ENCODE measurements at places on chromosomes 3 and 15. TPM values are rescaled to one million over a fixed set of nuclear protein-coding genes. Genes with fewer than 3 reads are reported as not detected.

DNA sequence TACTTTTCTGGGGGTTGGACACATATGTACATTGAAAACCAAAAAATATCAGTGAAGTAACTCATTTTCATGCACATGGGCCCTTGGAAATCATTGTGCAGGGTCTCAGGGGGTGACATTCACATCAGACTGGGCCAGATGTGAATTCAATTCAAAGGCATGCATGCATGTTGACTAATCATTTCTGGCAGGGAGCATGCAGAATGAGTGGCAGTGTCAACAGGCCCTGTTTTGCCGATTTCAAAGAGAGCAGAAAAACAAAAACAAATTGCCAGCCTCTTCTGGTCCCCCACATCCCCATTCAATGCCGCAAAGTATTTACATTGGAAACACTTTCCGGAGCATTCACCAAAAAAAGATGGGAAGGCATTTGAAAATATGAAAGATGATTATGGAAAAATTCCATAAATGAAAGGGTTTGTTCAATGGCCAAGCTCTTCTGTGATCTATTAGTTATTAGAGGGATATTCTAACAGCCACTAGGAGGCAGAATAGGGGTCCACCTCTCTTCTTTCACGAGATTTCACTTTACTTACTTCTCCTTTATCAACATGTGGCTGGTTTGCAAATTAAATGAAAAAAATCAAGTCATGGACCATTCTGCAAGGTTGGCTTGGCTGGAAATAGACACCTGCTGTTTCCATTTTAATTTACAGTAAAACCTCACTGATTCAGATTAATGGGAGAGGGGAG lies 119.9 kb upstream of the FEZF2 start:
- no peak for DNase-seq

DNA sequence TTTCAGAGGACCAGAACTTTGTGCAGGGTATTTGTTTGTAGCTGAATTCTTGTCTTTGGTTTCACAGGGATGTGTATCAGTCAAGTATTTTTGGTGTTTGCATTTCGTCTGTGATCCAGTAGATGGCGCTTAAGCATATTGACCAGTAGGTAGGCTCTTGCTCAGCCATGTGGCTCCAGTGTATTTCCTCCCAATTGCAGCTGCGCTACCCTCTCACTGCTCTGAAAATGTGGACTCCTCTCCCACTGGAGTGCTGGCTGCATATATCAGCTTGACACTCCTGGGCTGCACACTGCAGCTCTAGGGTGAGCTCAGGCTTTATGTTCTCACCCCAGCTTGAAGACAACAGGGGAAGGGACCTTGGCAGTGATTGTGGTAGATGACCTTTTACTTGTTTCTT lies 1264.3 kb upstream of the ALCAM start:
- no peak for DNase-seq

The ZNF35 gene
- 2.6 TPM for total RNA-seq

GRCh38 chr3:145557405-145557804 lies 603.6 kb downstream of the PLOD2 start:
- no peak for DNase-seq

DNA sequence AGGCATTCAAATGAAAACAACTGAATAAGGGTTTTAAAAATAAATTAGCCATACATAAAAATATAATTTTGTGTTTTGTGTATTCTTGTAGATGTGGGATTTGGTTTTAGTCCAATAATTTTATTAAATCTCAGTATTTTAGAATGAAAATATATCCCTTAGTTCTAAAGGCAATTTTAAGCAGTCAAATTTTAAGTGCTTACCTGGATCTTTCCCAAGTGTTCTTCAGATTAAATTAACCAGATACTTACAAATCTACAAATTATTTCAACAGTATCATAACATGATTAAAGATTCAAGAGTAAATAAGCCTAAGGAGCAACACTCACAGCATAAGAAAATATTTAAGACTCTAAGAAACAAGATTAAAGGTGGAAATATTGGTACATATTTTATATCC lies 275.0 kb upstream of the RBMS3 start:
- no peak for DNase-seq

DNA sequence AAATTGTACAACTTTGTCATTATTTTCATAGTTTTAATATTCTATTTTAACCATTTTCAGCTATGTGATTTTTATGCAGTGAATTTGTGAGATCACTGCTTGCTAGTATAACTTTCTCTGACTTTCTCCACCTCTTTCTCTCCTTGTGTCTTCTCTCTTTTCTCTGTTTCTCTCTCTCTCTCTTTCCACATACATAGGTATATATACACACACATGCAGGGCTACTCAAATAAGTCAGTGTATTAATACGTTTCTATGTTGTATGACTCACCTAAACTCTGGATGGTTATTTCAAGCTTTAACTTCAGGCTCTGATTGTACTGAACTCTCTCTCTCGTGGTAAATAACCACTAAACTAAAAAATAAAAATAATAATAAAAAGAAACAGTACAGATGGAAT lies 1389.3 kb upstream of the ALCAM start:
- no peak for DNase-seq

GRCh38 chr15:60448668-60449360 lies 30.1 kb downstream of the ICE2 start:
- DNase-seq = no peak

The CSTA gene
- total RNA-seq = 2.1 TPM

The ZSCAN2 gene
- 11.4 TPM for total RNA-seq

The MYZAP gene
- total RNA-seq = 6.7 TPM

DNA sequence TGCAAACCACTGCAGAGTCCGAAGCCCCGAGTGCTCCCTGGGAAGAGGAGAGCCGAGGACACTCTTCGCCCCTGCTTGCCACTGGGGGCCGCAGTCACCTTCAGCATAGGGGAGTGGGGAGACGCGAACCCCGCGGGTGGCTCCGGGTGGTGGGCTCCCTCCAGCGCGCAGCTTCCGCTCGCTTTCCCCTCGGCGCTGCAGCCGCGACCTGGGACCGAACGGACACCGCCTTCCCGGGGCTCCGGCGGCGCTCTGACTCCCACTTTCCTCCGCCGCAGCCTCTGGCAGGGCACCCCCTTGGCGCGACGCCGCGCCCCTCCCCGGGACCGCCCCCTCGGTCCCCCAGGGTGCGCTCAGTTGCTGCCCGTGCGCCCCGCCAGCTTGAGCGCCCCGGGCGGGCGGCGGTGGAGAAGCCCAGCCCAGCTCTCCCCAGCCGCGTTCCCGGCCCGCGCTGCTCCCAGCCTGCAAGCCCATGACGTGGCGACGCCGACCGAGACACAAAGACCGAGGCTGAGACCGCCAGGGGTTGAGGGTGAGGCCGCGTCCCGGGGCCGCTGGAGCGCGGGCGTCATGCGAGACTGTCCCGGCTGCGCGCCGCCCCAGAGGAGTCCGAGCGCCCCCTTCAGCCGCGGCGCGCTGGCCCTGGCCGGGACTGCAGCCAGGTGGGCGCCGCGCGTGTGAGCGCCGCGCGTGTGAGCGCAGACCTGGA lies at the start of gene MINAR1:
TSS of gene MINAR1 (plus strand) at position 701 of the 709 bp plus-strand sequence. CDS start 23,812 bp downstream, outside the sequence.
- DNase-seq = peak; percentile 61

DNA sequence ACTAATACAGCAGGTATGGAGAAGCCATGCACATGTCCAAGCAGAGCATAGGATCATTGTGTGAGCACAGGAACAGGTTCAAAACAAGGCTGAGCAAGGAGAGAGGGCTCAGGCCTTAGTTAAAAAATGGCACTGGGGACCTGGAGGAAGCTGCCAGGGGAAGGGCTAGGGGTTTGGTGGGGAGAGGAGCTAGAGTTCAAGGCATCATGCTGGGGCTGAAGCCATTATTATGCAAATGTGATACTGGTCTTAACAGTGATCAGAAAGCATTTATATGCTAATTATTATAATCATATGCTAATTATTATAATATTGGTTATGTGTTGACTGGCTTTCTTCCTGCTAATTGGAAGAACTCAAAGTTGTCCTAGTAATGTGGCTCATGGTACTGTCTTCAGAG lies 546.0 kb upstream of the CFAP20DC start:
- no peak for DNase-seq

- no peak for DNase-seq
Measured at GRCh38 chr15:38354315-38354929, 99.5 kb upstream of the FAM98B start.

DNA sequence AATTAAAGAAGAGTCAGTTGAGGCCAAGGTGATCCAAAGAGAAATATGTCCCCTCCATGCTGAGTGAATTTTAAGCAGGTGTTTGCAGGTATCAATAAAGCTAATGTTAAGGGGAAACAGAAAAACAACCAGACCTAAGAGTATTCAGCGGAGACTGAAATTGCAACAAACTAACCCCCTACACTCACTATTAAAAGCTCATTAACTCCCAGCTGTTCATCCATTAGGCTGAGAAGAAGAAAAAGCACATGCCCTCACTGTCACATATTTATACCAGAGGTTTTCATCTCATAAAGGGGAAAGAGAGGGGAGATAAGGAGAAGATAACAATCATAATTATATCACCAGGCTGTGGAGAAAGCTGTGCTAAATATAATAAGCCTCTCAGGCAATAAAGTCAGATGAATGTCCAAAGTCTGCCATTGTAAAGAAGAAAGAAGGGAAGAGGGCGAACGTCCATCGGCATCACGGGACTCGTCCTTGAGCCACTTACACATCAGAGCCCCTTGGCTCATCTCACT lies 145.2 kb downstream of the TAFA4 start:
- no peak for DNase-seq

The ANKRD34C gene
- not detected for total RNA-seq

GRCh38 chr3:32841341-32841740 lies 23.5 kb downstream of the TRIM71 start:
- no peak for DNase-seq

DNA sequence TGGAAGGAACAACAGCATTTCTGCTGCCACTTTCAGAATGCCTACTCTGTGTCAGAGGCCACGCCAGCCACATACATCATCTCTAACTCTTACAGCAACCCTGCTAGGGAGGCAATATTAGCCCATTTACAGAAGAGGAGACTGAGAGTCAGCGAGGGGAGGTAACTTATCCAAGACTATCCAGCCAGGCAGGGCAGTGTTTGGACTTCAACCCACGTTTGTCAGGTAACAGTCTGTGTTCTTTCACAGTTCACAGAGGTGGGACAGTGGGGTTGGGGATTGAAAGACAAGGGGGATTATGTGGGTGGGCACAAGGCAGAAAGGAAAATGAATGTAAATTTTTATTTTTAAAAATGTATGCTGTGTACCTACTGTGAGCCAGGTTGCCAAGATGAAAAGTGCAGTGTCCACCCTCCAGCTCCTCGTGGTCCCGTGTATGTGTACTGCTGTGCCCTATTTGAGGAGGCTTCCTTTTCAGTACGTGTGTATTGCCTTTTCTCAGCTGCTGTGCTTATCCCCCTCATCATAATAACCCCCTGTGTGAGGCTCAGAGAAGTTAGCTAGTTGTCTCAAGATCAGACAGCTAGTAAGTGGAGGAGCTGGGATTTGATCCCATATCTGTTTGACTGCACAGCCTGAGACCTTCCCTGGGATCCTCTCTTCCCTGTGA lies 16.5 kb upstream of the ATP2B2 start:
- no peak for DNase-seq

The ADGRG7 gene
- total RNA-seq = not detected

DNA sequence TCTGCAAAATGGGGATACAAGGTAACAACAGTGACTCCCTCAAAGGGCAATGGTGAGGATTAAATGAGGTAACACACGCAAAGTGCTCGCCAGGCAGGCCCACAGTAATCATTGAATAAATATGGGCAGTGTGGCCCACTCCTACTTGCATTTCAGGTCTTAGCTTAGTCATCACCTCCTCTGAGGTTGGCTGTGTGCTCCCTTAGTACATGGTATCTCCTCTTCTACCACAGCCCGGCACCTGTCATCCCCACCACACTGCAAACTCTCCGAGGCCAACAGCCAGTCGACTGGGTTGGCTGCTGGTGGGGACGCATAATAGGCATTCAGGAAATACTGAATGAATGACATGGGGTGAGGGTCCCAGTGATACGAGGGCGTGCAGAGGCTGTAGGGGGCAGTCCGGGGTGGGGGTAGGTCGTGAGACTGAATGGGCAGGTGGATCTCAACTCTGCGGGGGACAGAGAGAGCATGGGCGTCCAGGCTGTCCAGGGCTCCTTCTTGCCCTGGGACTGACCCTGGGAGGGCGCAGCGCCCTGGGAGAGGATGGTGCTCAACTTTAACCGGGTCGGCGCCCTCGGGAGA lies 375 bp upstream of the MYZAP start:
- no peak for DNase-seq

GRCh38 chr15:63818629-63819028 lies 15.1 kb downstream of the HERC1 start:
- DNase-seq = no peak

The ABHD17C gene
- total RNA-seq = 5.9 TPM

DNA sequence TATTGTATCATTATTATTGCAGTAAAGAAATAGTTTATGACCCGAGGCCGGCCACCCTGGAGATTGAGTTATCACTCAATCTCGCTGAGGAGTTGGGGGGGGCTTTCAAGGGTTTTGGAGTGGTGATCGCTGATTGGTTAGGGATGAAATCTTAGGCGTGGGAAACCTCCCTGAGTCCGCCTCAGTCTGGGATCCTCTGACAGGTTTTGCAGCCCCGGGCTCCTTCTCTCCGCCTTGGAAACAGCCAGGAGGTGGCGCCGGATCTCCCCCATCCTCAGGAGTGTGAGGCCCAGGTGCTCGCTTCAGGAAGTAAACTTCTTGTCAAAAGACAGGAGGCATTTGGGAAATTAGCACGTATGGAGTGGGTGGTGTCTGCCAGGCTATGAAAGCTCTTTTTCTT lies 41.1 kb upstream of the SEC61A1 start:
- DNase-seq = peak; percentile 67

DNA sequence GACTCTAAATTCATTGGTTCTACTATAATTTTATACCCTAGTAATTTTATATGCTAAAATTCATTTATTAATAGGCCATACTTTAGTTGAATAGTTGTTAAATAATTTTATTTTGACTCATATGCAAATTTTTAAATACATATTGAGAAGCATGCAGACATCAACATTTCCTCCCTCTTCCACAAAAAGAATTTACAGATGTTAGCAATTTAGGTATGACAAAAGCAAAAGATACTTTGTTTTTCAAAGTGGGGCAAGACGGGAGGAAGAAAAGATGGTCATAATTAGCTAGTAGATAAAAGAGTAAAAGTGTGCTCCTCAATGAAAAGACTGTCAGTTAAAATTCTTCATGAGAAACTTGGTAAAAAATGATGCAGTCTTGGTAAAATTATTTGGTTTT lies 148.9 kb upstream of the TSPAN3 start:
- DNase-seq = no peak

DNA sequence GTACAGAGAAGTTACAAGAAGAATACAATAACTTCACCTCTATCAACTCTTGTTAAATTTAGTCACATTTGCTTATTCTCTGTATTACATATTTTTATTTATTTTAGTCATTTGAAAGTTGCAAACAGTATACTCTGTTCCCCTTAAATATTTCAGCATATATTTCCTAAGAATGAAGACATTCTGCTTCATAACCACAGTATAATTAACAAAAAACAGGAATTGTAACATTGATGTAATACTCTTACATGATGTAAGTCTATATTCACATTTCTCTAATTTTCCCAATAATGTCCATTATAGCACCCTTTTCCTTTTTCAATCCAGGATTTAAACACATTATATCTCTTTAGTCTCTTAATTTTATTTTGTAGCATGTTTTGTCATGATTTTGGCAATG lies 112.0 kb downstream of the AKAP13 start:
- no peak for DNase-seq
